ENCODE measurements at places on chromosomes 1 and 21. TPM values are rescaled to one million over a fixed set of nuclear protein-coding genes. Genes with fewer than 3 reads are reported as not detected.
A peak's percentile ranks its signal among the peaks of the same experiment; 100 is the strongest.

GRCh38 chr1:3530086-3530925 is 75.8 kb downstream of the ARHGEF16 start:
- no peak for DNase-seq

Gene AJAP1
- polyA plus RNA-seq, result 2.8 TPM

DNA sequence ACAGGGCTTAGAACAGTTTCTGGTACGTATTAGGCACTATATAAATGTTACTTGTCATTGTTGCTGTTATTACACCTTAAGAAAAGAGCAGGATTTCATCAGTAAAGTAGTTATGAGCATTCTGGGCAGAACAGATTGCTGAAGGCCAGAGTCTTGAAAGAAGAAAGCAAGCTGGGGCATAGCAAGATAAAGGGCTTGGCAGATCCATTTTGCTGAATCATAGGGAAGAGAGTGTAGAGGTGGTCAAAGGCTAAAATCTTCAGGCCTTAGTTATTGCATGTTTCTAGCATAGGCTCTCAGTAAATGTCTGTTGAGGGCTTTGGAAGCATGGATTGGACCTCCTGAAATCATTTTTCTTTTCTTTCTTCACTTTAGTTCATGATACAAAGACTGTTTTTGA is 67.5 kb downstream of the PLA2G4A start:
- no peak for DNase-seq

DNA sequence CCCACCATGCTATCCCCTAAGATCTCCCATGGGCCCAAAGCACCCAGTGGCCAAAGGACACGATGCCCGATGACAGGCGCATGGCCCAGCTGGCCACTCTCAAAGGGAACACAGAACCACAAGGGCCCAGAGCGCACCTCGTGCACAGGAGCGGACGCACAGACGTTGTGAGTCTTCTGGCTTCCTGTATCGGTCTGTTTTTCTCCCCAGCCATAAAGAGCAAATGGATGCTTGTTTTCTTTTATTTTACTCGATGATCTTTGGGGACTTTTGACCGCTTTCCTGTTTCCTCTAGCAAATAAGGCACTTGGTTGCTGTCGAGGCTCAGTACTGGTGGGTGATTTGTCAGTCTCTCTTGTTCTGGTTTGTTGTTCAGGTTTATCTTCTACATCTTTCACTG is 16.2 kb downstream of the CCSAP start:
- no peak for DNase-seq

Gene KCNE1
- 0.03 TPM for polyA plus RNA-seq

Gene KCNE2
- not detected for polyA plus RNA-seq

DNA sequence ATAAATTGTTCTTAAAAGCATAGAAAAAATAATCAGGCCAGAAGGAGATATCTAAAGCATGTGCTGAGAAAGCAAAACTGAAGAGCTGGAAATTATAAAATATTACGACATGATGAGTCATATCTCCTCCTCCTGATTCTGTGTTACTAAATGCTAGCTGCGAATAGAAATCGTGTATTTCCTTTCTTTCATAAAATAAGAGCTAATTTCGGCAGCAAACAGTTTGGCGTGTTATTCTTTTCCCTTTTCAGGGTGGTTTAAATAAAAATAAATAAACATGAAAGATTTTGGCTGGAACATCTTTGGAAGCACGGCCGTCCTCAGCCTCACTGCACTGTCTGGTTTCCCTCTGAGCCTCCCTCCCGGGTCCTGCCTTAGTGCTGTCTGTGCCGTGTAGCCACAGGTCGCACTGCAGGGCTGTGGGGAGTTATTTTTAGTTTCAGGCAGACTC is 56.0 kb downstream of the ADARB1 start:
- DNase-seq, result no peak

DNA sequence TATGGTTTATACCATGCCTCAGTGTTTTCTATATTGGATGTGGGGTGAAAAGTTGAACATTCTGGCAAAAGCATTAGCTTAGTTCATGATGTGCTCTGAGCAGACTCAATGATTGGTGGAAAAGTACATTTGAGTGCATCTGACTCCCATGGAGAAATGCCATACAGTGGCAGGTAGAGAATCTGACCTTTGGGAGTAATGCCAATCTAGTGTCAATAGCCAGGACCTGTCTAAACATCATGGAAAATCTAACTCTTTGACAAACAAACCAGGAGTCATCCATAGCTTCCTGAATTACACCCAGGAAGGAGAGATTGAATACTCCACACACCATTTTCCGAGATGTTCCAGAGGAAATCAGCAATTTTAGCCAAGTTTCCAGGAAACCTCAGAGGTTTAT is 51.0 kb downstream of the XCL1 start:
- no peak for DNase-seq

Gene PADI4
- polyA plus RNA-seq, result 0.03 TPM

Gene RHEX
- not detected for polyA plus RNA-seq

GRCh38 chr1:206040328-206040727 is 12.6 kb upstream of the RHEX start:
- no peak for DNase-seq

DNA sequence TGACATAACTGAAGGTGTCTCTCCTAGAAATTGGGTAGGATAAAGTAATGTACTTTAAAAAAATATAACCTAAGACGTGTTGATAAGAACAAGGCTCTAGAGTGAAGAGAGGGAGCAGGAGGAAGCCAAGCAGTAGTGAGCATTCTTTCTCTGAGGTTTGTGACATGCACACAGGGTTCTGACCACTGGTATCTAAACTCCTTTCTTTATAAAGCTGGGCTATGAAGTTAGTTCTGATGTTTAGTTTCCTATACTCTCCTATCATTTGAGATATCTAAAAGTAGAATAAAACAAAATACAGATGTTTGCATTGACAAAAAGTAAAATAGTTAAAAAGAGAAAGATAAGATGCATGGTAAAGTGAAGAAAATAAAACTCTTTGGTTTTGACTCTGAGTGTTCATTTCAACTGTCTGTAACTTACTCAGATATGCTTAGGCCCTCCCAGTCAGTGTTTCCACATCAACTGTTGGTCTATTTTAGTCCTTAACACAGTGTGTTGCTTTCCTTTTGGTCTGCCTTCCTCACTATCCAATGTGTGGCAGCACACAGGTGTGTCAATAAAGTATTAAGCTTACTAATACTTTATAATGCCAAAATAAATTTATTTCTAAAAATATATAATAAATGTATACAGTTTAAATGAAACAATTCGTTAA is 543.5 kb downstream of the PTPRC start:
- DNase-seq, result no peak

Gene UBXN10
- polyA plus RNA-seq, result 0.06 TPM

Gene RBM11
- 0.37 TPM for polyA plus RNA-seq

Gene NPPB
- polyA plus RNA-seq, result not detected

- peak; percentile 33 for DNase-seq
These were observed 34.7 kb upstream of the SCCPDH start for GRCh38 chr1:246689409-246690008.

DNA sequence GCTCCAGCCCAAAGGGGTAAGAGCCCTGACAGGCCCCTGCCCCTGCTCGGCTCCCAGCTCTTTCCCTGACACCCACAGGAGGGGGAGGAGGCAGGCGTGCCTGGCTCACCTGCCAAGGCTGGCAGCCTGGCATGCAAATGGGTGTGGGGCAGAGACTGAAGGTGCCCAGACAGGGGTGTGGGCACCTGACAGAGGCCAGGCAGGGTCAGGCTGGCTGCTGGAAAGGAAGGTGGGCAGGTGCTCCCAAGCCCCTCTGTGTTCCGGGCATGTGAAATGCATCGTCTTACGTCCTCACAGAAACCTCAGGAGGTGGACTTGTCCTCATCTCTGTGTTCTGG is 19.4 kb upstream of the CASZ1 start:
- DNase-seq, result no peak

Gene CDC42BPA
- 7.0 TPM for polyA plus RNA-seq

GRCh38 chr1:94737124-94737998 is 82.8 kb upstream of the SLC44A3 start:
- no peak for DNase-seq

Gene PIGV
- polyA plus RNA-seq, result 15.9 TPM

- DNase-seq, result peak; percentile 63
These were observed 15.5 kb upstream of the SNX27 start for GRCh38 chr1:151596166-151596953.
